ENCODE measurements at places on chromosomes 1 and 21.

DNA sequence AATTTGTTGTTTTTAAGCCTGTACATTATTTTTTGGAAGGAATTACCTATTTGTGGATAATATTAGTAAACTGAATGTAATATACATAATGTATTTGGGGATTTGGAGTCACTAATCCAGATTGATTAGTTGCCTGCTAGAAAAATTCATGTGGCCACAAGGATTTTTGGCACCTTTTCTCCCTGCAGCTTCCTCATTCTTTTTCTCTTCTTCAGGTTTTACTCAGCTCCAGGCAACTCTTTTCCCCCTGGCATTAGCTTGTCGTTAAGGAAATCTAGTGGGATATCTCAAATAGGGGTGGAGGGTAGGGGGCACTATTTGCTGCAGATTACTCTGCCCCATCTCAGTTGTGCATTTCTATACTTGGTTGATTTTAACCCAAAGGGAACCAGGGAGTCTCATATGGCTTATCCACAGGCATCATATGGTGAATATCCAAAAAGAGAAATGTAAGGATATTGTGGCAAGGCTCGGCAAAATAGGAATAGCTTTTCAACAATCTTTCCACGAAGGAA is 203.1 kb downstream of the NFIA start:
- no peak for DNase-seq

- no peak for DNase-seq
These were observed at the start of gene EVA1B for GRCh38 chr1:36323636-36324352. TSS of gene EVA1B (minus strand) at chr1:36323645. CDS start at chr1:36323037, 608 bp downstream.

- DNase-seq: no peak
These were observed 49.8 kb downstream of the ITSN1 start for GRCh38 chr21:33691945-33692603.

GRCh38 chr1:167344112-167344511 is 123.4 kb downstream of the POU2F1 start:
- DNase-seq: no peak

- no peak for DNase-seq
These were observed 511 bp downstream of the EFNA3 start for GRCh38 chr1:155079210-155079486.

DNA sequence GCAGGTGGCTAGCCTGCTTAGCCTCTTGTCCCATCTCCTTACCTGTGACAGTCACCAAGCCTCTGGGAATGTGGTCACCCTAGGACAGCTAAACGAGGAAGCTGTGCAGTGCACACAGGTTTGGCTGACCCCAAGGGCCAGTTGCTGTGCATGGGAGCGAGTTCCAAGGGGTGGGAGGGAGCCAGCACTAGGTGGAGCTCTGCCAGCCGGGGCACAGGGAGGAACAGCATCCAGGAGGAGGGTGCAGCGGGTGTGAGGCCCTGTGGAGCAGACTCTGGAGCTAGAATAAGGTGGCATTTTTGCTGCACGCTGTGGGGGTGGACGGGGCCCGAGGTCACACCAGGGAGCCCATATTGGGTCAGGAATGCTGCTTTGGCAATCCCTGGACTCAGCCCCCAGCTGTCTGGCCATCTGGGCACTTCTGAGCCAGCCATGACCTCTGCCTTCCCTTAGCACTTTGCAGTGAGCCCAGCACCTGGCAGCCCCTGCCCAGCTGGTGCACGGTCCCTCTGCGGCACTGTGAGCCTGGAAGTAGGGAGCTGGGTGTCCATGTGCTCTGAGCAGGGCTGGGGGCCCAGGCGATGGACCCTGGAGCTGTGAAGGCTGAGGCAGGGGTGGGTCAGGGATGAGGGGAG is 8.7 kb downstream of the PDXK start:
- DNase-seq: no peak

DNA sequence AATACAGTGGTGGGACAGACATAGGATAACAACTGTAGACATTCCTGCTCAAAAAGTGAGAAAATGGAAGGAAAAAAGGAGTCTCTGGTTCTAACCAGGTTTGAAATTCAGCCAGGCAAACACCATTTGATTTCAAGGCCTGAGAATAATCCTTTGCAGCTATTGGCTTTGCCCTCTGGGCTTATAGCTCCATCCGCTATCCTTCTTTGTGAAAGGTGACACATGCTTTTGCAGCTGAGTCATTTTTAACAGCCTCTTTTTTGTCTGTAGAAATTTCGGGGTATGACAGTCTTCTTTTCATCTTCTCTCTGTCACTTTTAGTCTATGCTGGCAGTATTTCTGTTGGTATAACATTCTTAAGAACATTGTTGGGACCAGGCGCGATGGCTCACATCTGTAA is 16.2 kb downstream of the SDHC start:
- DNase-seq: no peak

DNA sequence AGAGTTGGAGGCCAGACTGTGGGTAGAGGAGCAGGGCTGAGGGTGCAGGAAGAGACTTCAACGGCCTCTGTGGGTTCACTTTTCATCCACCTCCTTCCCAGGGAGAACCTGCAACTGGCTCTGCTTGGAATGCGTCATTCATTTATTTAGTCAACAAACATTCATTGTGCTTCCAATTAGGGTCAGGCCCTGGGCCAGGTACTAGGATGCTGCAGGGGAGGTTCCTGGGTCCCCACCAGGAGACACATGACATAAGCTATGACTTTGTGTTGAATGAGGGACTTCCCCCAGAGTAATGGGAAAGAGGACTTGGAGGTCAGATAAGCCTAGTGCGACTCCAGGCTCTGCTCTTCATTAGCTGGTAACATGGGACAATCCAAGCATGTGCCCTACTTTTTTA is 46.3 kb upstream of the RPL11 start:
- DNase-seq: no peak

GRCh38 chr21:37026499-37026898 is 20.0 kb downstream of the RIPPLY3 start:
- no peak for DNase-seq

DNA sequence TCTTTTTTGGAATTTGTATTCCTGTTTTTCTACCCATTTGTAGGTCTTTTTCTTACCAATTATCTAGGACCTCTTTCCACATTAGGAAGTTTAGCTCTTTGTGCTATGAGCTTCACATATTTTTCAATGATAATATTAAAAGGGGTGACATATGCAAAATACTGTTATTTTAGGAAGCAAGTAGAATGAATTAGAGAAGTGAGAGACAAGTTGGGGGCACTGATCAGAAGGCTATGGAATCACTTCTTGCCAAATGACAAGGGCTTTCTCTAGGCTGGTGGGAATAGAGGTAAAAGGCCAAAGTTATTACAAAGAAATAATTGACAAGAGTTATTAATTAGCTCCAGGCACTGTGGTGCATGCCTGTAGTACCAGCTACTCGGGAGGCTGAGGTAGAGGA is 4.3 kb upstream of the BCAR3 start:
- DNase-seq: no peak

DNA sequence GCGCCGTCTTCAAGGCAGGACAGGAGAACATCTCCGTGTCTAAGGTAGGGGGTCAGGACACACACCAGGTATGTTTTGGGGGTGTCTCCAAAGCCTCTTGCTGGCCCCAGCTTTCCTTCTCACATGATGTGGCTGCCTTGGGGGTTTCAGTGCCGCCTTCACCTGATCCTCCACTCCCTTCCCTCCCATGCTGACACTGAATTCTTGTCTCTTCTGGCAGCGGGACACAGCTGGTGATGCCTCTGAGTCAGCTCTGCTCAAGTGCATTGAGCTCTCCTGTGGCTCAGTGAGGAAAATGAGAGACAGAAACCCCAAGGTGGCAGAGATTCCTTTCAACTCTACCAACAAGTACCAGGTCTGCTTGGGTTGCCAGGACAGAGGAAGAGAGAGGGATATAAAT is 13.5 kb downstream of the ATP1A2 start:
- DNase-seq: no peak

- DNase-seq: no peak
These were observed 112.3 kb downstream of the TSEN15 start for GRCh38 chr1:184163674-184164465.

GRCh38 chr1:29633771-29634170 is 397.4 kb downstream of the PTPRU start:
- no peak for DNase-seq

DNA sequence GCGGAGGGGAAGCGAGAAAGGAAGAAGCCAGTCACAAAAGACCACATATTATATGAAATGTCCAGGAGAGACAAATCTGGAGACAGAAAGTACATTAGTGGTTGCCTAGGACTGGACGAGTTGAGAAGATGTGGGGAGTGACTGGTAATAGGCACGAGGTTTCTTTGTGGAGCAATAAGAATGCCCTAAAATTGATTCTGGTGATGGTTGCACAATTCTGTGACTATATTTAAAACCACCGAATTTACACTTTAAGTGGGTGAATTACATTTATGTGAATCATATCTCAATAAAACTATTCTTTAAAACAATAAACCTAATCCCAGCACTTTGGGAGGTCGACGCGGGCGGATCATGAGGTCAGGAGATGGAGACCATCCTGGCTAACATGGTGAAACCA is 63.1 kb downstream of the ZNF281 start:
- DNase-seq: no peak

DNA sequence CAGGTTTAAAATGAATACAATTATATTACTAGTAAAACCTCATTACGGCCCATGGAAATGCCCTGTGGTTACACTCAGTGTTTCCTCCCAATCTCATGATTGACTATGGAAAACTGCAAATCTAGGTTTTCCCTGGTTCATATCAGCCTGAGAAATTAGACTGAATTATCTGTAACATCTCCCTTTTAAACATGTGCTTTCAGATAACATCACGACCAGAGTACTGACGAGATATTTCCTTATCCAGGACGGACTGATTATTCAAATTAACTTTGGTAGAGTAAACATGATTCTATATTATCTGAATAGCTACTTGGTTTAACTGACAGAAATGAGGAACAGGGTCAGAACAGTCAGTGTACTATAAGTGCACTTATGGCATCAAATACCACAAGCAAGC is 82.3 kb downstream of the RGS7 start:
- DNase-seq: no peak

- no peak for DNase-seq
These were observed 18.0 kb downstream of the ADGRB2 start for GRCh38 chr1:31745946-31746670.

GRCh38 chr1:197779921-197780320 is 4.6 kb upstream of the DENND1B start:
- DNase-seq: no peak

GRCh38 chr1:94438692-94439276 is 20.6 kb downstream of the ABCD3 start:
- DNase-seq: no peak

DNA sequence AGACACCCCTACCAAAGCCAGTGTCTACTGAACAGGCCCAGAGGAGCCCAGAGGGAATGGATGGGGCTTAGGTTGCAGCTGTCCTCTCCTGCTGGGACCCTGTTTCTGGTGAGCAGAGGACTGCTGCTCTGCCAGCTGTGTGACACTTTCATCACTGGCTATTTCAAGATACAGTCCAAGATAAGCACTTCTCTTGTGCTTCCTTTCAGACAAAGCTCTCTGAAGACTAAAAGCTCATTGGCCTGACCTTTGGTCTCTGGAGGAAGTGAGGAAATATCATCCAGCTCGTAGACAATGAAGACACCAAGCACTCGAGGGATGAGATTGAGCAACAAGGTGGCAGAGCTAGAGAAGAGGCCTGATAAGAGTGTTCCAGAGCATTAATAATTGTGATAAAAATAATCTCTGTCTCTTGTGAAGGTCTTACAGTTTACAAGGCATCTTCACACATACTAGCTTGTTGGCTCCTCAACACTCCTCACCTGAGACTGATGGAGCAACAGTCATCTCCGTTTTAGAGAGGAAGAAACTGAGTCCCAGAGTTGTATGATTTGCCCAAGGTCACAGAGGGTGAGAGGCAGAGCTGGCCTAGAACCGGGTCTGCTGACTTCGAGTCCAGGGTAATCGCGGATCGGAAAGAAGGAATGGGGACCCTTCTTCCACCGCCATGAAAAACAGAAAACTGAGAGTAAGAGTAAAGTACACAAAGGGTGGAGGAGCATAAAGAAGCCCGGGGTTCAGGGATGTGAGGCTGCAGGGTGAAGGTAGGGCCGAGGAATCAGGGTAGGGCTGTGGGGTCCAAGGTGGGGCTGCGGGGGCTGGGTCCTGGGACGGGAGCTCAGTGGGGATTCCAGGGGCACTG is 666 bp downstream of the PAFAH2 start:
- no peak for DNase-seq

- DNase-seq: no peak
These were observed 272.6 kb downstream of the MATN1 start for GRCh38 chr1:30450818-30451233.

DNA sequence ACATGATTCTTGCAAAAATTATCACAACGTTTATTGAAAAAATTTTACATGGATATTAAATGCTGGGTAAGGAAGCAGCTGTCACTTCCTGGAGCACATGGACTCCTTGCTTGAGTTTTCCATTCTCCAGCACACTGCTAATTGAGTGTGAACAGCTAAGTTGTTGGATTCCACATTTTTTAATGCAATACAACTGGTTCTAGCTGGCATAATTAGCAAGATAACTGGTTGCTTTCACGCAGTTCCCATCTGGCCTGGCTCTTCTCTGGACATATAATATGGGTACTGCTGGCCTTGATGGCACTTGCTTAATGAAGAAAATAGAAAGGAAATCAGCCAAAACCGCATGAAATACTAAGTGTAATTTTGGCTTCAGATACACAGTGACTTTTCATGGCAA is 26.6 kb downstream of the RGS21 start:
- DNase-seq: no peak

DNA sequence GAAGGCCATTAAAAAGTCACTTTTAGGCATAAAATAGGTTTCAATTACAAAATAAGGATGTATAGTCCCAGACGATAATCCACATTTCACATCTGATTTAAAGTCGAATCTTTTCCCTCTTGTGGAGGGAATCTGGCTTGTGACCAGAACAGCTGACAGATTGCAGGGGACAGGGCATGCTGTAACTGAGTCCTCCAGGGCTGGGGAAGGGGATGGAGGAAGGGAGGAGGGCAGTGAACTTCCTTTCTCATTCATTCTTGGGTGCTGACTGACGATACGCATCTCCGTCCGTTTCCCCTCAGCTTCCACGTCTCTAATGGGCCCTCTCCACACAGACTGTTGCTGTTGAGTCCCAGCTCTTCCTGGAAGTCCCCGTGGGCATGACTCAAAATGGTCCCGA is 108.1 kb upstream of the CSF3R start:
- no peak for DNase-seq

- DNase-seq: no peak
These were observed 2.2 kb downstream of the SCYL3 start for GRCh38 chr1:169891539-169891885.

- no peak for DNase-seq
These were observed 387.9 kb upstream of the PTBP2 start for GRCh38 chr1:96333522-96334235.

DNA sequence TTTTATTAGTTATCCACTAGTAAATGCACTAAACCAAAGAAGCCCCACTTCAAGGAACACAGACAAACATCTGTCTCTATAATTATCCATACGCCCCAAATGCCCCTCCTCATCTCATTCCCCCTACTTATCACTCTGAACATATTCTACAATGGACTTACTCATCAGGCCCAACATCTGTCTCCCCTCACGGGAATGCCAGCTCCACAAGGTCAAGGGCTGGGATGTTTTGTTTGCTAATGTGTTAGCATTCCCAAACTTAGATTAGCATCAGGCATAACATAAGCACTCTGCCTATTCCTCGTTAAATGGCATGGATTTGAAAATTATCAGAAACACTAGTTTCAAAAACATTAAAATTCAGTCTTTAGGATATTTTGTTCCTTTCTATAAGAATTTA is 279.5 kb downstream of the DSCAM start:
- no peak for DNase-seq

GRCh38 chr1:3093898-3094626 is 25.1 kb downstream of the PRDM16 start:
- no peak for DNase-seq

- DNase-seq: no peak
These were observed 28.4 kb downstream of the STX6 start for GRCh38 chr1:180994262-180994661.

- DNase-seq: no peak
These were observed 55.1 kb downstream of the UBE2T start for GRCh38 chr1:202286622-202287097.

Measured in stimulated activated CD8-positive, alpha-beta memory T cell treated with anti-CD3 and anti-CD28 coated beads, Interleukin-7, amount 100 ng/mL, for 1 hour (primary cell).